ENCODE measurements at places on chromosomes 4 and X.

DNA sequence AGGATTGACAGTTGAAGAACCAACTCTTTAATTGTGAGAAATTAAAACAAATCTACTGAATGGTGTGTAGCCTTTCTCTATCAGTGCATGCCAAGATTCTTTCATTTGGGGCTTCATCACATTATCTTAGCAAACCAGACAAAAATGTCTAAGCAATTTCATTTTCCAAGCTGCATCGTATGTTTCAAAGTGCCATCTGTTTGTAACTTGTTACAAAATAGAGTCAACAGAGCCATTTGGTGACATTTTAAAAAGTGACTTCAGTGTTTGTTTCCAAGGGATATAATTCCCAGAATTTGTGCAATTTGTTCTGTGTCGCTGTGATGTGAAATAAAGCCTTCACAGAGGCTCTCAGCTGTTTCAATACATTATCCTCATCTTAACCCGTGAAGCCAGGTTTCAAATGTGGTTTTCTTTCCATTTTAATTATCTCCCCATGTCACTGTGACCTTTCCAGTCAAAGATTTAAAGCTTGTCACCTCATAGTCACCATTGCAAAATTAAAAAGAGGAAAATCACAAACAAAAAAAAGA lies 46.0 kb upstream of the C1QTNF7 start:
- no peak for DNase-seq

GRCh38 chr4:42278709-42279324 lies 118.5 kb upstream of the SHISA3 start:
- DNase-seq, result no peak

DNA sequence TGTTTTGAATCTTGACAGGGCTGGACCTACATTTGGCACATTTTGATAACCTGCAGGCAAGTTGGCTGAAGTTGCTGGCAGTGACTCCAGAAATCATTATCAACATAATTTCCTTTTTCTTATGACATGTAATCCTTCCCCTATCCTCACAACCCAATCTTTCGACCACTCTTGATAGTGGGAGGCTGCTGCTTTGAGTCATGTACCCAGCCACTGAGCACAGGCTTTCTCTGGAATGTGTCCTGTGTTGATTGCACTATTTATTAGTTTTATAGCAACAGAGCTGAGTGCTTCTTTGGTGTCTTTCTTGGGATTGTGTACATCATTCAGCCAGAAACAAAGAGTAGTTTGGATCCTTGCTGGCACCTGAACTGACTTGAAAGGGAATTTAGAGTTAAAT lies 183.1 kb upstream of the LEF1 start:
- DNase-seq, result no peak

- peak; percentile 59 for DNase-seq
Observed at GRCh38 chrX:47200385-47201150, 6.9 kb downstream of the UBA1 start.

- no peak for DNase-seq
Observed at GRCh38 chr4:138344054-138344453, 101.9 kb upstream of the SLC7A11 start.
